NB4 (cell line): ENCODE measurements at places on chromosomes 12 and 14.

DNA sequence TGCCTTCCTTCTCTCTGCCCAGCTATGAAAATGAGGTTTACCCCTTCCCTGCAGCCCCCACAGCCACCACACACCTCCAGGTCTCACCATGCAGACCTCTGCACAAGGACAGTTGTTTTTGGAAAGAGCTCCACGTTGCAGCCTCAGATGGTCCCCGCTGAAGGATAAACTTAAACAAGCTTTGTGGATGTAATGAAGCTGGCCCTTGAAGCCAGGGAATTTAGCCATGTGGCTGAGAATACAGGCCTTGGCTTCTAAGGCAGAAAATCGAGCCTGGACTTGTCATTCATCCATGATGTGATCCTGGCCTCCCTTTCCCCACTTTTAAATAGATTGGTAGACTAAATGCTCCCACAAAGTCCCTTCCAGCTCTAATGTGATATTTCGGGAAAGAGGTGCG is 79.4 kb downstream of the TBX3 start:
- no peak for DNase-seq

- DNase-seq = peak; percentile 43
Measured at GRCh38 chr14:70416725-70417349, at the start of gene SYNJ2BP. Gene SYNJ2BP, minus strand, starts transcription at chr14:70417090. Its CDS starts 127 bp downstream, at chr14:70416963.

- no peak for DNase-seq
Measured at GRCh38 chr12:49933796-49934195, 16.7 kb upstream of the AQP2 start.

DNA sequence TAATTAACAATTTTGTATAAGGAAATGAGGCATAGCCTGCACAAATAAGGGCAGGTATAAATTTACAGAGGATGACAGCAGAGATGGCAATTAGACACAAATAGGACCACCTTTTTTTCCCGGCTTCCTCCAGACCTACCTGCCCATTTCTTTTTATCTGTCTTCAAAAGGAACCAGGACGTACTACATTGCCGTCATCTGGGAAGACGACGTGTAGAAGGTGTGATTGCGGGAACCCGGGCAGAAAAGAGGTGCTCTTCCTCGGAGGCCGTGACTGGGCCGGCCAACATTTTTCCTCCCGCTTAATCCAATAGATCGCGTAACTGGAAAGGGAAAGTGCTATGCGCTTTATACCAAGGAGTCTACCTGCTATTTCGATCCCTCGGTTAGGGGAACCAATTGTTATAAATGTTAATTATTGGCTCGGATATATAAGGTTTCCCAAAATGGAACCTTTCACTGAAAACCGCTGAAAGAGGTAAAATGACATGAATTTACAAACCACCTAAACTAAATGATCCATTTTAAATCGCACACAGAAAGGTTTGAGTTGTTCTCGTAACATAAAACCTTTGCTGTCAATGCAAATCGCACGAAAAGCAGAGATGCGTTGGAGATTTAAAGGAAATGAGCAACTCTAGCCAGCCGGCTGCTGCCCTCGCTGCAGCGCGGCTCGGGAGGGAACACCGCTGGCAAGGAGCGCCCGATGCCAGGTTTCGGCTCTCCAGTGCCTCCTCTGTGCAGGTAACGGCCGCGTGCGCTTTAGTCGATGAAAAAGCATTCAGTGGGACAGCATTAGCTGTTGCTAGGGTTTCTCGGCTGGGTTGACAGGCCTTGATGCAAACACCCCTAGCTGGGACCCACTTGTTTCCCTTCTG is 2.8 kb upstream of the SIX1 start:
- DNase-seq = no peak

DNA sequence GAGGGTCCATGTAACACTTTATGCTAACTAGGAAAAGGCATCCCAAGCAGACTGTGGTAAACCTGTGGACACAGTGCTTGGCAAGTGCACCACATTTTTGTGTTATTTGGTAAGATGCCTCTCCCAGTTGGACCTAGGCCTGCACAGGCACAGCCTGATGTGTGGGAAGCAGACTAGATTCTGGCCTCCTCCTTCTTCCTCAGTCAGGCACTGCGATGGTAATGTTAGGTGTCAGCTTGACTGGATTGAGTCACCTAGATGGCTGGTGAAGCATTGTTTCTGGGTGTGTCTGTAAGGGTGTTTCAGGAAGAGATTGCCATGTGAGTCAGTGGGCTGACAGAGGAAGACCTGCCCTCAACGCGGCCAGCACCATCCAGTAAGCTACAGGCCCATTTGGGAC is 25.3 kb upstream of the RHOJ start:
- DNase-seq = no peak

GRCh38 chr14:44940944-44941343 is 20.8 kb downstream of the KLHL28 start:
- DNase-seq = no peak

DNA sequence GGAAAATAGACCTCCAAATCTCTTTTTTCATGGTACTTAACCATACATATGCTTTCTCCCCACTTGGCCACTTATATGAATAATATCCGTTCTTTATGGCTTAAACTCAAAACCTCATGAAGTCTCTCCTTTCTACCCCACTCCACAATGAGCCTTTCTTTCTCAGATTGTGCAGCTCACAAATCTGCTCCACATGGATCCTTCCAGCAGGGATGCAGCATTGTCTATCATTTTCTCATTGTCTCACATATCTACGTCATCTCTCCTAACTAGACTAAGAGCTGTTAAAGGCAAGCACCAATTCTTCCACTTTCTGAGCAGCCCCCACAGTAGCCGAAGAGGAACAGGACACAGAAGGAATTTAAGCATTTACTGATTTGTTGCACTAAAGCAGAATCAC is 106.4 kb downstream of the HECTD4 start:
- no peak for DNase-seq

DNA sequence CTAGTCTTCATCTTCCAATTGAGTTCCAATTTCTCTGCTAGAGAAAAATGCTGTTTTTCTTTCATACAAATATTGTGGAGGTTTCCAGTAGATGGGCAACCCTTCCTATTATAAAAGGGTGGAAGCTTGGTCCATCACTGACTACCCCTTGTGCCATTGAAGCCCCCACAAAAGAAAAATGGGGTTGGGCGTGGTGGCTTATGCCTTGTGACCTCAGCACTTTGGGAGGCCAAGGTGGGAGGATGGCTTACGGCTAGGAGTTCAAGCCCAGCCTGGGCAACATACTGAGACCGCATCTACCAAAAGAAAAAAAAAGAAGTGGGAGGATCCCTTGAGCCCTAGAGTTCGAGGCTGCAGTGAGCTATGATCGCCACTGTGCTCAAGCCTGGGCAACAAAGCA is 22.8 kb downstream of the NCKAP5L start:
- DNase-seq = no peak

DNA sequence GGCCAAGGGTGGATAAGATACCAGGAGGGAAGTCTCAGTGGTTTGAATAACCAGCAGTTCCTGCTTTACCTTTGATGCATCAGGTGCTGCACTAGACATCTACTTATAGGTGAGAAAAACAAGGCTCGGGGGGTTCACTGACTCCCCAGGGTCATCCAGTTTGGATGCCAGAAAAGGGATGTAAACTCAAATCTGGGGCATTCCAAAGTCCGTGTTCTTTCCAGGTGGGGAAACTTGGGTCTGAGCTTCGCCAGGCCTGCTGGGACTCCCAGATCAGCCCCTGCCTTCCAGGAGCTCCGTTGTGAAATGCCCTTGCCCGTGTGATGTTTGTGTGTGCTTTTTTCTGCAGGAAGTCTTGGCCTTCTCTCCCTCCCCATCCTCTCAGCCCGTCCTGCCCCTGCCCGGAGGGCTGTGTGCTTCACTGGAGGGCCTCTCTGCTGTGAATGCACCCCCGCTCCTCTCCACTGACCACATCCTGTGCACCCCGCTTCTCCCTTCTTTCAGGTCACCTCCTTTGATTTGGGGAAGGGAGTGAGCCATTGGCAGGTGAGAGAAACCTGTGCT is 42.1 kb downstream of the TSPAN9 start:
- DNase-seq = no peak

- peak; percentile 61 for DNase-seq
Measured at GRCh38 chr14:76720382-76720813, 40.9 kb upstream of the VASH1 start.

- no peak for DNase-seq
Measured at GRCh38 chr14:52853522-52853854, 62.1 kb upstream of the GNPNAT1 start.

GRCh38 chr12:96131230-96131788 is 62.9 kb upstream of the ELK3 start:
- no peak for DNase-seq

GRCh38 chr12:82437744-82438143 is 79.4 kb downstream of the METTL25 start:
- DNase-seq = no peak

GRCh38 chr12:132133952-132134652 is 10.0 kb downstream of the DDX51 start:
- no peak for DNase-seq

DNA sequence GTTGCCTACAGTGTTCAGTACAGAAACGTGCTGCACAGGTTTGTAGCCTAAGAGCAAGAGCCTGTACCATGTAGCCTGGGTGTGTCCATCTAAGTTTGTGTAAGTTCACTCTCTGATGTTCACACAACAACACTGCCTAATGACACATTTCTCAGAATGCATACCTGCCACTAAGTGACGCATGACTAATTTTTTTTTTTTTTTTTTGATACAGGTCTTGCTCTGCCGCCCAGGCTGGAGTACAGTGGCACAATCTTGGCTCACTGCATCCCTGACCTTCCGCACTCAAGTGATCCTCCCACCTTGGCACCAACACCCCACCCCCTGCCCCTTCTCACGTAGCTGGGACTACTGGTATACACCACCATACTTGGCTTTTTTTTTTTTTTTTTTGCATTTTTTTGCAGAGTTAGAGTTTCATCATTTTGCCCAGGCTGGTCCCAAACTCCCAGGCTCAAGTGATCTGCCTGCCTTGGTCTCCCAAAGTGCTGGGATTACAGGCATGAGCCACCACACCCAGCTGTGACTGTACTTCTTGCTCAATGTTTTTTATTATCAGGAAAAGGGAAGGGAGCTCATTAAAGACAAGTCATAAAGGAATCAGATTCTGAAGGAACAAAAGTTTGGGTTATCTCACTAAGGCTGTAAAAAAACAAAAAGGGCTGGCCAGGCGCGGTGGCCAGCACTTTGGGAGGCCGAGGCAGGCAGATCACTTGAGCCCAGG is 10.0 kb upstream of the CDC42BPB start:
- no peak for DNase-seq

DNA sequence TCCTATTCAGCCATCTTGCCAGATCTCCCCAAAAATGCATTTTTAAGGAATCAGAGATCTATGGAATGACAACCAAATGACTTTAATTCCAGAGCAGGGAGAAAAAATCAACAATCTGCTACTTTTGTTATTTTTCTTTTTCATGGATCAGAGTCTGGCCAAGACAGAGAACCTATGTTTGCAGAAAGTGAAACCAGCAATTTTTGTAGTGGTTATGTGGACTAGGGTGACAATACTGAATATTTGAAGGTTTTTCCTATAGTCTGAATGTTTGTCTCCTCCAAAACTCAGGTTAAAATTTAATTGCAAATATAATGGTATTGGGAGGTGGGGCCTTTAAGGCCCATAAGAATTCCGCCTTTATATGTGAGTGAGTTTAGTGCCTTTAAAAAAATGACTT is 30.9 kb downstream of the KLRK1 start:
- no peak for DNase-seq

DNA sequence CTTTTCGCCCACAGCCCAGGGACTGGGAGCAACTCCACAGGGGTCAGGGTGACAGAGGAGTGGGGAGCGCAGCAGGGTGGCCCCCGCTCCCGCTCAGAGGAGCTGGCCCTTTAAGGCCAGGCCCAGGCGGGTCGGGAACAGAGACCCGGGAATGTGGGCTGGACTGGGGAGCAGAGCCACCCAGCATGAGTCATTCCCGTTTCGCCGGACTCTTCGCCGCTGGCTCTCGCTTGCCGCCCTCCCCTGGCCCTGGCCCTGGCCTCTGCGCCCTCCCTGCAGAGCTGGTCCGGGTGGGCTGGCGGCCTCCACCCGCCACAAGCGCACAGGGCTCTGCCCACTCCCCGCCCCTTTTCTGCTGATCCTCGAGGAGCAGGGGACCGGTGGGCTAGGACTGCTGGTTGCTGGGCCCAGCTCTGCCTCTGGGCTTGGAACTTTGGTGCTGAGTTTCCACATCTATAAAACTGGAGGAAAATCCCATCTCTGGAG is 92.8 kb downstream of the NINJ2 start:
- no peak for DNase-seq

- DNase-seq = peak; percentile 60
Measured at GRCh38 chr14:81464253-81465002, 64.3 kb upstream of the STON2 start.

DNA sequence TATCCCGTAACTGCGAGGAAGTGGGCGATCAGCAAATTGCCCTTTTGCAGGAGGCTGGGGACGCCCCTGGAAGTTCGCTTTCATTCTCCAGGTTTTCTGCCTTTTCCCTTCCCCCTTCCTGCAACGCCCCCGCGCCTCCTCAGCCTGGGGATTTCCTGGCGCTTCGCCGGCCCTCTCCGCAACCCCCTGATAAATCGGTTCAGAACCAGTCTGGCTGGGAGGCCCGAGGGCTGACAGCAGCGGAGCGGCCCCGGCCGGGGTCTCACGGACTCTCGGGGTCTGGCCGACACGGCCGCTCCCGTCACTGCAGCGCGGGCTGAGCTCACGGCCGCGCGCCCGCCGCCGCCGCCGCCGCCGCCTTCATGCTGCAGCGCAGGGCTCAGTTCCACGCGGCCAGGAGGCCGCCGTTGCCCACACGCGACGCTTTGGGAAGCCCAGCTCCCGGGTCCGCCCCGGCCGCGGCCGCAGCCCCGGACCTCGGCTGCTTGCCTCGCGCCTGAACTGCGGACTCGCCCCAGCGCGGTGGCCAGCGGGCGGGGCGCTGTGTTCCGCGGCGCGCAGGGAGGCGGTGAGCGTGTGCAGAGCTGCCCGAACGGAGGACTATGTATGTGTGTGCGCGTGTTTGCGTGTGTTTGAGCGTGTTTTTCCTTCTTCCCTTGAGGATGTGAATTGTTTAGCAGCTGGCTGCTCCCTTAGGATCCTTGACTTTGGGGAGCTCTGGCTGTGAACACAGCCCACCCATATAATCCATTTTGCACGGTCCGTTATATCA is at the start of gene LRFN5:
LRFN5 (plus strand) TSS at position 345 of the 772 bp plus-strand sequence.
- no peak for DNase-seq

GRCh38 chr12:33125755-33126154 is 229.2 kb upstream of the PKP2 start:
- DNase-seq = no peak

DNA sequence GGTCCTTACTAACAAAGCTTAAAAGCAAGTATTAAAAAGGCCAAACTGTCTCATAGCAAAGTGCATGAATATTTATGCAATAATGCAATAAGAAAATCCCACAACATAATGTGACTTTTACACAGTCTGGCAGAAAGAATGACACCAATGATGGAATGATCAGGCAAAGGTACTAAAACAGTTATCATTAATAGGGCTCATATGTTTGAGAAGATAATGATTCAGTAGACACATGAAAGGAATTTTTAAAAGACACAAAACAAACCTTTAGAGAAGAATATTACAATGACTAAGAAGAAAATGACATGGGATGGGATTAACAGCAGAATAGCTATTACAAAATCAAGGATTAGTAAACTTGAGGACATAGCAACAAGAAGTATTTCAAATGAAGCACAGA is 1411.2 kb upstream of the TMEM132C start:
- DNase-seq = no peak

GRCh38 chr12:82609234-82609914 is 77.3 kb upstream of the TMTC2 start:
- no peak for DNase-seq
